Cerebellar nuclear complex (tissue), 1 donor: ENCODE measurements at places on chromosomes 2 and 18.

DNA sequence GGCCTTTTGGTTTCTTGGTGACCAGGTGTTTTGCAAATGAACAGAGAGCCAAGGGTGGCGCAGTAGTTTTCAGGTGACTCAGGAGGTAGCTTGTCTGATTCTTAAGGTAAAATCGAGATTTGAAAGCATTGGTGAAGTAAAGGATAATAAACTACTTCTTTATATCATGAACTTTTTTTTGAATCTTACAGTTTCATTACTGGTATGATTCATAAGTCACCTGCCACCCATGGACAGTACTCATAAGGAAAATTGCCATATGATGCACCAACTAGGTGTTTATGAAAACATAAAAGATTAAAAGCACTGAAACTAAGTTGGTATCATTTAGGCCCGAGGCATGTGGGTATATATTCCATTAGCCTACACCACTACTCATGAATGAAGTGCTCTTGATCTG, 84.1 kb upstream of the MGAT5 start:
- no peak for DNase-seq

- DNase-seq = no peak
Observed at GRCh38 chr2:104850361-104851290, 3.3 kb upstream of the POU3F3 start.

DNA sequence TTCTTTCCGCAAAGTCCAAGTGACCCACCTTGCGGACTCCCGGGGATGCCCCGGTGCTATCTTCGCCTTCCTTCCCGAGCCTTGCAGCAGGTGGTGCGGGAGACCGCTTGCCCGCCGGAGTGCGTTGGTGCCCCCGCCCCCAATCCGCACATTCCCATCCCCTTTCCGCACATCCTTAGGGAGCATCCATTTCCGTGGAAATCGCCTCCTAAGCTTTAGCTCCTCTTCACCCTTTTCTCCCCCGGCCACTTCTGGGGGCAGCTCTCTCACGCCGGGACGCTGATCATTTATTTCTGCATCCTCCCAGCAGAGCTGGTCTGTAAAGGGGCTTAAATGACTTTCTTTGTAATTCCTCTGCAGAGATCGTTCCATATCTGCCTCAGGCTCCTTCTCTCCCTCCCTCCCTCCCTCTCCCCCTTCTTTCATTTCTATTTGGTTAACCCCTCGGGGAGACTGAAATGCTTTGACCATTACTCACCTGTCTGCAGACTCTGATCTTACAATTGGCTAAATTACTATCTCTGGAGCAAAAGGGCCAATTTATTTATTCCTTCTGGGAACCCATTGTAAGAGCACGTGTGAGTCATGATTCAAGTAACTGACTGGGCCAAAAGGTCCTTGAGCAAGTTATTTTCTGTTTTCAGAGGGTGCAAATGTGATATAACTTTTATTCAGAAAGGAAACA, 1.3 kb upstream of the LYPD1 start:
- no peak for DNase-seq

DNA sequence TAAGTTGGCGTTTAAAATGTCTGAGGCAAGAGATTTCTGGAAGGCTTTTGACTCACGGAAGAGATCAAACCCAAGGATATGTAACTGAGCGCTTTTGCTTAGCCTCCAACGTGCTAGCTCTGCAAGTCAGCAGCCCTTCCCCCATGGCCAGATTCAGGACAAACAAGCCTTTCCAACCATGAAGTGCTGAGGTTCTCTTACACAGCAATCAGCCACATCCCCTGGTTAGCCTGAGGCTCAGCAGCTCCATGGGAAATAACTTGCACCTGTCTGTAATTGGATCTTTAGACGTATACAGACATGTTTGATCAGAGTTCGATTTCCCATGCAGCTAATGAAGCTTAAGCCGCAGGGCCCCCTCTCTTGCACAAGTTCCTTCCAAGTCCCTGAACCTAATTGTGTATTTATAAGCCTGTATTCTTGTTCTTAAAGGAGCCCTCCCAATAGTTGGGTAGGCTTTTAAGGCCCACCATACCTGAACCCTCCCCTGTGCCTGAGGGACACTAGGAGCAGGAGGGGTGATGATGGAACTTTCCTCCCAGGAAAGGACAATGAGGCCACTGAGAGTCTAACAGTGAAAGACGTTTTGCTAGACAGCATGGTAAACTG, 2.1 kb upstream of the TMEM131 start:
- no peak for DNase-seq

DNA sequence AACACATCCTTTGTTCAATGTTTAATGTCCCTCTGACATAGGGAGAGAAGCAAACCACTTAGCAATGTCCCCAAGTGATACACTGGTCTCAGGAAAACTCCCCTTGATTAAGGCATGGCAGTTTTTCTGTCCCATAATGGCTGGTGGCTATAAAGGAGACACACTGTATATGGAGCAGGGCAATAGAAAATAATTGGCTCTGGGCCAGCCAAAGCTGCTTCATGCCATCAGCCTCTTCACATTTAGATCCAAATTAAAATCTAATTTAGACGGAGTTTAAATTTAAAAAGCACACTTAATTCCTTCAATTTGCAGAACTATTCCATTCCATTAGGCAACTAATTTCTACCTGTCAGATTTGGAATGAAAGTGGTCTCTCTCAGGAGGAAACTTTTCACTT, 638.1 kb downstream of the DSC3 start:
- no peak for DNase-seq

DNA sequence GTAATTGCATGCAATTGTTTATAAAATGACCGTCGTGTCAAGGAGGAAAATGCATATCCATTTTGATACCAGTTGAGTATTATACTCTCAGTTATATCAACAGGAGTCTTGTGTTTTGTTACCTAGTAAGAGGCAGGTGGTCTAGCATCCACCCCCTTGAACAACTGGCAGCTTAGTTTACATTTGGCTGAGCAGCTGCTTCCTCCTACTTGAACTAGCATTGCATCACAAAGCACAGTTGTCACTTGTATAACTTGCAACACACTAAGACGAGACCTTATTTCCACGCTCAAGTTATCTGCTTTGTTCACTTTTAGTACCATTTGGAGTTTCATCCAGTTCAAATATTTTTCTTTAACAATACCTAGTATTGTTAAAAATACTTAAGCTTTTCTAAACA, 75.4 kb upstream of the UBE2E3 start:
- DNase-seq = no peak

- DNase-seq = peak; percentile 44
Observed at GRCh38 chr2:17646081-17646554, 105.6 kb downstream of the VSNL1 start.
